ENCODE measurements at places on chromosomes 2 and 18.

DNA sequence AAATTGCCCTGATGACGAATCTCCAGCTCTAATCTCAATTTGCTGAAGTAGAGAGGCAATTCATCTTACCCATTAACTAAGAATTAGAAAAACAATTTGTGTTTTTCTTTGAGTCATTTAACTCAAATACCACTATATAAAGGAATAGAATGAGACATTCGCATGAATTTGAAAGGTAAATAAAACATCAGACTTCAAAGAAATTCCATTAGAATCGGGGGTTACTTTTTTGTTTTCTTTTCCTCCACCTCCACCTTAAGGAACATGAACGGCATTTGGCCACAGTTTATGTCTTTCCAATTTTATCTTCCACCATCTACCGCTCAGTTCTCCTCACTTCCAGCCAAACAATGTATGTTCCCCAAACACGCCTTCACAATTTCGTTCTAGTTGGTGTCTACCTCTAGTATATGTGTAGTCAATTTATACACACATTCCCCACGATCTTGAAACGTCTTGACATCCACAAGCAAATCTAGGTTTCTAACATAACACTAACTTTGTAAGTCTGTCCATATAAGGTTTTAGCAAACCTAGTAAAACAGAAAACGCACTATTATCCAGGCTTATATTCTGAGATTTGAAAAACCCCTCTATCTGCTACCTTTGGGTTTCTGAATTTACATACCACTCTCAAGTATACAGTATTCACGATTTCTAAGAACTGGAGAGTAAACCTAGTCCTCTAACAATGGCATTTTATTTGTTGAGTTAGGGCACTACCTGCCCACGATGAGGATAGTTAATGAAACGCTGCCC lies 1.2 kb upstream of the SMCHD1 start:
- peak; percentile 13 for DNase-seq

- no peak for DNase-seq
These were observed 480.3 kb downstream of the DSC3 start for GRCh38 chr18:30562231-30562630.

DNA sequence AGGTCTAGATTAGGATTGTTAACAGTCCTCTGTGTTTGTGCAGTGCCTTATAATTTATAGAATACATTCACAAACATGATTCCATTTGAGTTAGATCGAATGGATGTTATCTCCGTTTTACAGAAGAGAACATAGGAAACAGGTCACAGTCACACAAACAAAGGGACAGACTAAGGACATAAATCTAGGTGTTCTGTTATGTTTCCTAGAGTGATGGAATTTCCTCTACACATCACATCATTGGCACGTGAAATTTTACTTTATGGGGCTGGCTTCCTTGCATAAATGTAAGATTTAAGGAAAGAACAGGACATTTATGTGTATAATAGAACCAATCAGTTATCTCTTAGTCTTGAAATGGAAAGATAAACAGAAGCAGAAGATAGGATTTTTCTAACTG lies 6.4 kb downstream of the TRIM54 start:
- DNase-seq = no peak

- DNase-seq = no peak
These were observed 15.4 kb downstream of the NYAP2 start for GRCh38 chr2:225414902-225415301.

DNA sequence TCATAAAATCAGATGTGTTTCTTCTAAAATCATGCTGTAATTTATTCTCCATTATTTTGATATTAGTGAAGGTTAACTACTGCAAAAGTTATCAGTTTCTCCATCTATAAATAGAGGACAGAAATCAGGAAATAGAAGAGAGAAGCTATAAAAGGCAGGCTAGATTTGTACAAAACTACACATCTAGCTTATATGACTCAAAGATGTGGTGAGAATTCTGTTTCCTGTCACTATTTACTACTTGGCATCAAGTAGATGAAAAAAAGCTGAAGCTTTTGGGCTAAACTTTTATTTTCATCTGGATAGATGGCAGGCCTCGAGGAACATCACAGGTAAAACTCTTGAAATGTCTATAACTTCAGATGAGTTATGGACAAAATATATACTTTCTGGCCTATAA lies 49.8 kb upstream of the NAB1 start:
- no peak for DNase-seq

Measured in urinary bladder (tissue), 4 donors.